ENCODE measurements at places on chromosomes 11 and 22.

- no peak for DNase-seq
Measured at GRCh38 chr11:69874984-69875624, 55.9 kb upstream of the FGF3 start.

- DNase-seq: no peak
Measured at GRCh38 chr11:63767565-63768236, 874 bp downstream of the ZFTA start.

DNA sequence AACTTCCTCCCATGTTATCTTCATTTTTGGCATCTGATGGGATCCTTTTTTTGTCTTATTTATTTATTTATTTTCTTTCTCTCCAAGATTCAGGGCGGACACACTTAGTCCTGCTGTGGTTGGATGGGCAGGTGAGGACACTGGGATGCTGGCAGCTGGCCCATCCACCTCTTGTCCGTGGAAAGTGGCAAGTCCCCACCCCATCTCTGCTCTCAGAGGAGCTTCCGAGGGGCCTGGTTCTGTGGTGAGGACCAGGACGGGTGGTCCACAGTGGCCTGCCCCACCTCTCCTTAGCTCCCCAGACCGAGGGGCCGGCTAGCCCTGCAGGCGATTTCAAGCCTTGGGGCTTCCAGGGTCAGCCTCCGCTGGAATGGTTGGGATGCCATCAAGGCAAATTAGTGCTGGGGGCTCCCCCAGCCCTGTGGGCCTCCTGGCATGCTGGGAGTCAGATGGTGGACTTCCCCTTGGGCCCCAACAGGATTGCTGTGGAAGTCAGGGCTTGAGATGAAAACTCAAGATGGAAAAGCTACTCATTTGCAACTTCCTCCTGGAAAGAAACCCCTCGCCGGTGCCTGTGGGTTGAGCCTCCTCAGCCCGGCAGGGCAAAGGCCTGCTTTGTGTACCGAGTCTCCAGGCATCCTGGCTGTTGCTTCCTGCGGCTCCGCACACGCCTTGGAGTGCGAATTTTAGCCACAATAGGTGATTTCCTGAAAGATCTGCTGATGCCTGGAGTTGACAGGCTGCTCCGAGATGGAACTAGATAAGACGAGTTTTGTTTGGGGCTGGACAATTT lies 31.2 kb upstream of the LINC01488 start:
- no peak for DNase-seq

- DNase-seq: no peak
Measured at GRCh38 chr11:84419616-84420015, 1133.4 kb upstream of the CCDC90B start.

DNA sequence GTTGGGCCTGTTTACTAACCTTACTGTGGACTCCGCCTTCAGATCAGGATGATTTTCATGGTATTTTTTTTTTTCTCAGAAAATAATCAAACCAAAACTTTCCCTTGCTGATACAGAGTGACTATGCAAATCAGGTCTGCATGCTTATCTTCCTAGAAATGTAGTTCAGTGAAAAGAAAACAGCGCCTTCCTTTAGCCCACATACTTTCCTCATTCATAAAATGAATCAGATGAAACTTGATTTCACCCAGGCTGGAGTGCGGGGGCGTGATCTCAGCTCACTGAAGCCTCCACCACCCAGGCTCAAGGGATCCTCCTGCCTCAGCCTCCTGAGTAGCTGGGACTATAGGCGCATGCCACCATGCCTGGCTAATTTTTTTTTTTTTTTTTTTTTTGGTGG lies 26.0 kb downstream of the ZNRF3 start:
- no peak for DNase-seq

GRCh38 chr11:88478136-88478815 lies 140.7 kb upstream of the CTSC start:
- DNase-seq: no peak

GRCh38 chr11:96130061-96130620 lies 206.2 kb upstream of the MTMR2 start:
- DNase-seq: no peak

GRCh38 chr11:133981156-133981555 lies 24.4 kb upstream of the IGSF9B start:
- DNase-seq: no peak

DNA sequence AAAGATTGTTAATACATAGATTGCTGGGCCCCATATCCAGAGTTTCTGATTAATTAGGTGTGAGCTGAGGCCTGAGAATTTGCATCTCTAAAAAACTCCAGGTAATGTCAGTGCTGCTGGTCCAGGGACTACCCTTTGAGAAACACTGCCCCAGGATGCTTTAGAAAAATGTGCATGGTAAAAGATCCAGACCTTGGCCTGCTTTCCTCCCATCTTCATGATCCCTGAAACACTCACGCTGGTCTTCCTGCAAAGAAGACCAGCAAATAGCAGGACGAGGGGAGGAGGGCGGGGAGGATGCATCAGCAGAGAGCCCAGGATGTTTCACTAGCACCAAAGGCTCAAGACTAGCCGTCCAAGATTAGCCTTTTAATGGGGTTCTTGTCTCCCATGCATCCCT lies at the start of gene OR8A1:
TSS of gene OR8A1 (plus strand) at position 301 of the 400 bp plus-strand sequence. CDS start 123 bp downstream, outside the sequence.
- no peak for DNase-seq

GRCh38 chr11:35548925-35549561 lies 23.6 kb upstream of the PAMR1 start:
- DNase-seq: no peak

GRCh38 chr11:117505285-117505970 lies 177.8 kb downstream of the CEP164 start:
- no peak for DNase-seq

DNA sequence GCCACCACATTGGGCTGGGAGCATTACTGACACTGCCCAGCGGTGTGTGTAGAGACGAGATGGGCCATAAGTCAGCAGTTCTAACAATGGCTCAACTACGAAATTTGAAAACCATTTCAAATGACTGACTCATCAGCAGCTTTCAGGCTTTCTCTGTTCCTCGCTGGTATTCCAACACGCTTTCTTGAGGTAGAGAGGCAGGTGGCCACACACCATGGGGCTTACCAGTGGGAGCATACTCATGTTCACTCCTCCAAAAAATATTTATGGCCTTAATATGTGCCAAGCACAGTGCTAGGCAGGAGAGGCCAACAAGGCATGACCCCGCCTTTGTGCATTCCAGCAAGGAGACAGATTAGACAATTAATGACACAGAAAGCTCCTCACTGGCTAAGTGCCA lies 20.3 kb downstream of the ARFGAP2 start:
- DNase-seq: no peak

DNA sequence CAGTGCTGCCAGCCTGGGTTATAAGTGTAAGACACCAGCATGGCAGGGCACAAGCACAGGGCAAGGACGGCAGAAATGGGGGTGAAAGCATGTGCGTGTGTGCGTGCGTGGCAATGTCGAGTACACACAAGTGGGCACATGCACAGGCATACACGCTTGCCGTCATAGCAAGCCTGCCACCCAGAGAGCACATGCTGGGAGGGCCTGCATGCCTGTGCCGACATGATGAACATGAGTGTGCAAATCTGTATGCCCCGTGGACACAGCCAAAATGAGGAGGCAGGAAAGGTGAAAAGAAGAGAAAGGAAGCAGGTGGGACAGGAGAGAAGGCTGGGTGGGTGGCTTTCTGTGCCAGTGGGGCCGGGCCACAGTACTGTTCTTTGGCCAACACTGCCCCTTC lies 62.9 kb downstream of the NECTIN1 start:
- no peak for DNase-seq

GRCh38 chr11:59138643-59139042 lies 4.0 kb upstream of the FAM111A start:
- no peak for DNase-seq

DNA sequence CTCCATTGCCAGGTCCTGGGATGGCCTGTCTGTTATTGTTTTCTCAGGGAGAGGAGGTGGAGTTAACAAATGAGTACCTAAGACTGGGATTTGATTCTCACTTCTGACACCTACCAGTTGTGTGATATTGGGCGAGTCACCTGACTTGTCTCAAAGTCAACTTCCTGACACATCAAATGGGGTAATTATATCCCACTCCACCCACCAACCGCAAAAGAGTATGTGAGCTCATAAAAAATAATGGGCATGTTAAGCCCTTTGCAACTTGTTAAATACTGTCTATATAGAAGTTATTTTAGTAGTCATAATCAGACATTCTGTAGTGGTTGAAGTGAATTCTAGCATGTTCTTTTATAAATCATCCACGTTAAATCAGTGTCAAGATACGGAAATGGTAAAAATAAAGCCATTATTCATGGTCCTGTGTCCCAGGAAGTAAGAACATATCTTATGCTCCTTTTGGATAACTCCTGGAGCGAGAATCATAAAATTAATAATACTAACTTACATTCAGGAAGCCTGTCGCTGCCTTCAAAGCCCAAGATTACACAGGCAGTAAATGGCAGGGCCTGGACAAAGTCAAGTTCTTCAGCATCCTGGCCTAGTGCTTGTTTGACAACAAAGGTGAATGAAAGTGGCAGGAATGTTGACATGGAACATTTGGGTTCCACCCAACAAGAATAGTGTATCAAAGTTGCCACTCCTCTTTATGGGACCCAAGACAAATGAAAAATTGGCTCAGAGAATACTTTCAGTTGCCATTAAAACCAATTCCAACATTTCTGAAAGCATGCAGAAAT lies 54.3 kb downstream of the SYTL2 start:
- no peak for DNase-seq

- no peak for DNase-seq
Measured at GRCh38 chr11:38924644-38925043, 2326.6 kb upstream of the RAG2 start.
